ENCODE measurements at places on chromosomes 13 and 19. TPM values are rescaled to one million over a fixed set of nuclear protein-coding genes. Genes with fewer than 3 reads are reported as not detected.
A peak's percentile ranks its signal among the peaks of the same experiment; 100 is the strongest.

The GPR12 gene
- not detected for total RNA-seq

The ZNF738 gene
- 10.1 TPM for total RNA-seq

The OR2Z1 gene
- total RNA-seq = not detected

DNA sequence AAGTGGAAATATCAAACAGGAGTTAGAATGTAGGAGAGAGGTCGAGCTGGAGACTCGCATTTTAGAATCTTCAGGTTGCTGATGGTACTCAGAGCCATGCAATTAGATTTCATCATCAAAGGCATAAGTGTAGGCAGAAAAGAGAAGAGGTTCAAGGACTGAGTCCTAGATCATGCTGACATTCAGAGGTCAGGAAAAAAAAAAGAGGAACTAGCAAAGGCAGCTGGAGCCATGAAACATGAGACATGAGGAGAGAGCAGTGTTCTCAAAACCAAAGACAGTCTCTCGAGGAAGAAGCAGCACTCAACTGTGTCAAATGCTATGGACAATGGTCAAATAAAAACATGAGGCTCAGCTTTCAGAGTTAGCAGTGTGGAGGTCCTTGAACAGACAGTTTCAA is 12.4 kb upstream of the TPP2 start:
- DNase-seq = no peak

GRCh38 chr19:34269968-34270621 is 15.7 kb downstream of the GARRE1 start:
- DNase-seq = peak; percentile 99

DNA sequence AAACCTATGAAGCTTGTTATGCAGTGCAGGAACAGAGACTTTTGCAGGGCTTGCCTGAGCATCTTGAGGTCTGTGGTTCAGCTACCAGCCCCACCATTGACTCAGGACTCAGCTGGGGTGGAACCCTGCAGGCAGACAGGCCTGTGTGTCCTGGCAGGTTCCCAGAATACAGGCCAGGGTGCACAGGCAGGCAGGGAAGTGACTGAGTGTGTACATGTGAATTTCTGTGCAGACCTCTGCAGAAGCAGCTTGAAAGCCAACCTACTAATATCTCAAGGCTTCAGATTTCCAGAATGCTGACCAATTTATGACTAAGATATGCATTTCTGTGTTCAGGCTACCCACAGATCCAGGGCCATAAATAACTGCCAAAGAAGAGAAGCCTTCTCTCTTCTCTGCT is 254.4 kb downstream of the DLEU7 start:
- DNase-seq = no peak

DNA sequence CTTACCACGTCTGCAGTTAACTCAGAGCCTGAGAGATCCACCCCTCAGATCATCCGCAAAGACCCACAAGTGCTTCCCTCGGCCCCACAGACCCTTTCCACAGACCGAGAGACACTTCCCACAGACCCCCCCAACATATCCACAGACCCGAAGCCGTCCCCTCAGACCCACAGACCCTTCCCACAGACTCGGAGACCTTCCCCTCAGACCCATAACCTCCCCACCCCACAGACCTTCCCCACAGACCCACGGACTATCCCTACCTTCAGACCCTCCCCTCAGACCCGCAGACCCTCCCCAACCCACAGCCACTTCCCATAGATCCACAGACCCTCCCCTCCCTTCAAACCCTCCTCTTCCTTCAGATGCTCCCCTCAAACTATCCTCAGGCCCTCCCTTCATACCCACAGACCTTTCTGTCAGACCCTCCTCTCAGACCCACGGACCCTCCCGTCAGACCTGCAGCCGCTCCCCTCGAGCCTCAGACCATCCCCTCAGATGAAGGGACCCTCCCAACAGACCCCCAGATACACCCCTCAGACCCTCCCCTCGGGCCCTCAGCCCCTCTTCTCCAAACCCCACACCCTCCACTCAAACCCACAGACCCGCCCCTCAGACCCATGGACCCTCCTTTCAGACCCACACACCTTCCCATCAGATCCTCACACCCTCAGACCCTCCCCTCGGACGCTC is 20.1 kb upstream of the TFDP1 start:
- DNase-seq = no peak

DNA sequence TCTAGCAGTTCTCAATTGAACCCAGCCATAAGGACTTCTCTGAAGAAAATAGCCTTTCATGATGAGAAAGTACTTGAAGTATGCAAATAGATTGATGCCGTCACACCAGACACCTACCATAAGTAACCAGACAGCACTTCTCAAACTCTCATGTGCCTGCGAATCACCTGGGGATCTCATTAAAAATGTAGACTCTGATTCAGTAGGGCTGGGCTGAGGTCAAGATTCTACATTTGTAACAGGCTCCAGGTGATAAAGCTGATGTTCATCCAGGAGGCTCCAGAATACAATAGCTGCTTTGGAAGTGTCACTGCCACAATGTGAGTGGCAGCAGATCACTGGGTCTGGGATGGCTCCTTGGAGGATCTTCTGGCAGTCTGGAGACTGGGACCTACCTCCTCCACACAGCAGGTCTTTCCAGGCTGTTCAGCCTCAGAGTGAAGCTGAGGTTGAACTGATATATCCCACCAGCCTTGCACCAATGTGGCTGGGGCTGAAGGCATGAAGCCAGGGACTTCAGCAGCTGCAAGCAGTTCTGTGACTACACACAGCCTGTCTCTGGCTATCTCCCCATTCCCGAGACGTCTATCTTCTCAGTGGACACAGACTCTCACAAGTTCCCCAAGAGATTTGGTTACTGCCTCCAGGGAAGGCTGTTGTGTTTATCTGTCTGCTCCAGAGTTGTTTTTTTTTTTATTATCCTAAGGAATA is 9.1 kb downstream of the MBNL2 start:
- DNase-seq = no peak

Measured in endothelial cell of umbilical vein (primary cell).